SHP77 (cell line): ENCODE measurements at places on chromosomes 3 and 15.

- no peak for DNase-seq
Observed at GRCh38 chr3:100796556-100796955, 87.3 kb downstream of the TFG start.

DNA sequence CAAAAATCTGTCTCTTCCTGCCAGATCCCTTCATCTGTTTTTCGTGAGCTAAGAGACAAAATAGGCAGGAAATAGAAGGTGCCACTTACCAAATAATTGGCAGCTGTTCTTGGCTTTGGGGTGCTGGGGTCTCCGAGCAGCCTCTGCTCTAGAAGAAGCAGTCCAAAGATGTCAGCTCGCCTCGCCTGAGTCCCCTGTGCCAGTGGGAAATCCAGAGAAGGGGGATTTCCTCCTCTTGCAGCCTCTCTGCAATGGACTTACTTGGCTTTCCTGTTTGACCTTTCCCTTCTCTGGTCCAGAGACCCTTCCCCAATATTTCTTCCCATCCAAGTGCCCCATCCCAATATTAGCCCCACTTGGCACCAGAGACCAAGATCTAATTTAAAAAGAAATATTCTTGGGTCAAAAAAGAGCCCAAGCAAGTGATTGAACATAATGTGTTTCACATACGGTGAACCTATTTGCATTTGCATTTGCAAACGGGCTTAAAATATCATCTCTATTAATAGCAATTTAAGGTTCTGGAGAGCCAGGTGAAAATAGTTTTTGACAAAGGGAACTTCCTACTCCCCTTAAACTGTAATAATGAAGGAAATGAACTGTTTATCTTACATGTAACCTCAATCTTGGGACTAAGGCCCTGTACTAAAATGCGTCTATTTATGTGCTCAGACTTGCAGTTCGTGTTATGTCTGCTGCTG is 23.2 kb downstream of the CD86 start:
- no peak for DNase-seq

DNA sequence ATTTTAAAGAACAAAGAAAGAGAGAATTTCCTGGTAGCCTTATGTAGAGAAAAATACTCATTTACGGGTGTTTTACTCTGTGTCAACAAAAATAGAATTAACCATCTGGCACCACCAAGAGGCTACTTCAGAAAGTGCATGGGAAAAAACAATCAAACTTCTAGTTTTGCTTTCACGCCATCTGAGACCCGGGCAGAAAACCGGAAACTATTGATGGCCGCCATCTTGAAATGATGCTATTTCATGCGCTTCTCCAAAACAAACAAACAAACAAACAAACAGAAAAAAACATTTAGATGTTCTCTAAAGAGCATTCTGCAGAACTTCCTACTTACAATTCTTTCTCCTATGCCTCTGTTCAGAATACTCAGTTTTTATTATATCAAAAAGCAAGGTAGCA is 49.4 kb upstream of the SYNPR start:
- DNase-seq, result peak; percentile 16

GRCh38 chr3:191253089-191253799 is 54.2 kb downstream of the OSTN start:
- no peak for DNase-seq

DNA sequence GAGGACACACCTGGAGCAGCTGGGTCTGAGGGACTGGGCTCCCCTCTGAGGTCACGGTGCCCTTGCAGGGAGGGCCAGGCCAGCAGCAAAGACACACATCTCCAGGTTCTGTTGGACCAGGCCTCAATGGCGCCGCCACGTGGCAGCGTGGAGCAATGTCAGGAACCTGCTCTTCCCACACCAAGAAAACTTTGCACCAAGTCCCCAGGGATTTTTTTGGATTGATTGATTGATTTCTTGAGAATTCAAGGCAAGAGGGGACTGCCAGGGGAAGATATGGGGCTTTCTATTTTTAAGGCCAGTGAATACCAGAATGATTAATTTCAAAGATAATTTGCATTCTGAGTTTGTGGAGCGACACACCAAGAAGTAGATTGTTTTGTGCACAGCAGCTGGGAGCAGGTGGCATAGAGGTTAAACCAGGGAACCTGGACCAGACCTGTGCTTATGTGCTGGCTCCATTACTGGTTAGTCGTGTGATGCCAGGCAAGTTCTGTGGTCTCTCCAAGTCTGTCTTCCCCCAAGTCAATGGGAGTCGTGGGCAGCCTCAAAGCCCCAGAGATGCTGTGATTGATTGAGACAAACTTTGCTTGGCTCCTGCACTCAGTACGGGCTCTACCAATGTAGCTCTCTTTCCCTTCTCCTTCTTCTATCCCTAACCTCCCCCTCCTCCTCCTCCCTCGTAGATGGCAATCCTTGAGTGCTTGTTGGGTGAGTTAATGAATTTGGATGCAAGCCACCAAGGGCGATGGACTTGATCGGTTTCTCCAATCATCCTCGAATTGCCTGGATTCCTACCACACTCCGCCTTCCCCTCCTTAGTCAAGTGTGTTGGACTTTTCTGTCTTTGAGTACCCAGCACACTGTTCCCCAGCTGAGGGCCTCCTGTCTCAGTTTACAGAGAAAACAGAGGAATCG is 96.2 kb upstream of the TRPM1 start:
- peak; percentile 29 for DNase-seq

GRCh38 chr3:114848643-114849350 is 298.3 kb downstream of the ZBTB20 start:
- DNase-seq, result peak; percentile 48

DNA sequence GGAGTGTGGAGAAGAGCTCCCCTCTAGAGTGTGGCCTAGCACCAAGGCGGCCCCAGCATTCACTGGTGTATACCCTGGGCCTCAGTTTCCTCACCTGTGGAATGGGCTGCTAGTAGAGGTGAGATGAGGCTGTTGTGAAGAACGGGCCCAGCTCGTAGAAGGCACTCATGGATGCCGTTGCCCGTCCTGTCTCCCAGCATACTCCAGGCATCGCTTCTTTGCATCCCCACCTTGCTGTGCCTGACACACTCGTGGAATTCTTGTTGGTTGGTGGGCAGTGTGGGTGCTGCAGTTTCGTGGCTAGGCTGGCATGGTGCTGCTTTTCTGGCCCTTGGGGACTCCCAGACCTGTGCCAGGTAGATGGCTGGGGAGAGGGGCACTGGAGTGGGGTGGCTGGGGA is 76.7 kb downstream of the SMAD6 start:
- no peak for DNase-seq

- DNase-seq, result no peak
Observed at GRCh38 chr15:52256930-52257733, 38.5 kb downstream of the MYO5C start.
